CD4-positive, alpha-beta T cell treated with Interleukin-4 for 1 hour (primary cell): ENCODE measurements at places on chromosomes 7 and 10.

DNA sequence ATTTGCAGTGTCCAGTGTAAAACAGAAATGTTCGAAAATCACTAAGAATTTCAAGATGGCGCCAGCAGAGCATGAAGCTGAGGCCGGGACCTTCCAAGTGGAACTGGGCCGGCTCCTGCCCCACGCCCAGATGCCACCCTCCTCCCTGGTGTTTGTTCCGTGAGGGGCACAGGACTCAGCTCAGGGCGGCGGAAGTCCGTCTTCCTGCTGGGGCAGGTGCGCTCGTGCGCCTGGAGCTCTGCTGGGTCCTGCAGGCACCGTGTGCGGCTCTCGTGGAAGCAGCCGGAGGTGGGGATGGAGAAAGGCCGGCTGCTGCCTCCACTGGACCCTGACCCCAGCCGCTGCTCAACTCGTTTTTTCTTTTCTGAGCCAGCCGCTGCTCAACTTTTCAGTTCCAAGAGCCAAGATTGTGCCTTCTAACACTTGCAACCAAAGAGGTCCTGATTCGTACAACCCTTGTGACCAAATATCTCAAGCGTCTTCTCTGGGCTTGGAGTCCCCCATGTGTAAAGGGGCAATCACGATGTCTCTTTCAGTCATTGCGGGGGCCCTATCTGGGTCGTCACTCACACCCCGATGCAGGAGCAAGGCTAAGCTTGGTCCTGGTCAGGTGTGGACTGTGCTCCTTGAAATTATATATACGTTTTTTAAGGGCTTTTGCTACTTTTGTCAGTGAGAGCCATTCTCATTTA, 334.4 kb downstream of the ADARB2 start:
- no peak for DNase-seq

DNA sequence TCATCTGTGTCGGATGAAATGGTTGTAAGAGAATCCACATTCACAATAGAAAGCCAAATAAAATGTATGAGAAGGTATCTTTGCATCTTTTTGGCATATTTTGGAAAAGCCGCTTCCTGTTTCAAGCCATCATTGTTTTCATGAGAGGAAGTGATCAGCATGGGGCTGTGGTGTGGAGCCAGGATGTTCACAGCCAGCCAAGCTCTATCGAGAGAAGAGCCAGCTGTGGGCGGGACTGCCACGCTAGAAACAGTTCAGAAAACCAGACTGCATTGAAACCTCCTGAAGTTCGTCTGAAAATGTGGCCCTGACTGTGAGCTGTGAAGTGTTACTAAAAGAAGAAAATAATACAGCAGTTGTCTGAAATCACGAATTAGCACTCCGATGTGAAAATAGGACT, 21.2 kb upstream of the NPS start:
- no peak for DNase-seq

DNA sequence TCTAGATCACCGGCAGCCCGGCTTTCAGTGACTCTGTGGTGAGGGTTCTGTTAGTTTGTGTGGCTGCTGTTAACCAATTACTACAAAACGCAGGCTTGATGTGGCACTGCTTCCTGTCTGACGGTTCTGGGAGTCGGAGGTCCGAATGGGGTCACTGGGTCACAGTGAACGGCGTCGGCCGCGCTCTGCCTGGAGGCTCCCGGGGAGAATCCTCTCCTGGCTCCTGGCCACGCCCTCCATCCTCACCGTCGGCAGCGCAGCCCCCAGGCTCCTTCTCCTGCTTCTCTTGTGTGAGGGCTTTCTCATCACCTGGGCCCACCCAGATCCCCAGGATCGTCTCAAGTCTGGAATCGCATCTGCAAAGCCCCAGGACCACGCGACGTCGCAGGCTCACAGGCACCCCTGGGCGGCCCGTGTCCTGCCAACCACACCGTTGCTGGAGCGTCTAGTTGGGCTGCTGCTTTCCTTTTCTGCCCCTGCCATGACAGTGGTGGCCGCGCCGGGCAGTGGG, 31.8 kb upstream of the NKX6-2 start:
- no peak for DNase-seq

DNA sequence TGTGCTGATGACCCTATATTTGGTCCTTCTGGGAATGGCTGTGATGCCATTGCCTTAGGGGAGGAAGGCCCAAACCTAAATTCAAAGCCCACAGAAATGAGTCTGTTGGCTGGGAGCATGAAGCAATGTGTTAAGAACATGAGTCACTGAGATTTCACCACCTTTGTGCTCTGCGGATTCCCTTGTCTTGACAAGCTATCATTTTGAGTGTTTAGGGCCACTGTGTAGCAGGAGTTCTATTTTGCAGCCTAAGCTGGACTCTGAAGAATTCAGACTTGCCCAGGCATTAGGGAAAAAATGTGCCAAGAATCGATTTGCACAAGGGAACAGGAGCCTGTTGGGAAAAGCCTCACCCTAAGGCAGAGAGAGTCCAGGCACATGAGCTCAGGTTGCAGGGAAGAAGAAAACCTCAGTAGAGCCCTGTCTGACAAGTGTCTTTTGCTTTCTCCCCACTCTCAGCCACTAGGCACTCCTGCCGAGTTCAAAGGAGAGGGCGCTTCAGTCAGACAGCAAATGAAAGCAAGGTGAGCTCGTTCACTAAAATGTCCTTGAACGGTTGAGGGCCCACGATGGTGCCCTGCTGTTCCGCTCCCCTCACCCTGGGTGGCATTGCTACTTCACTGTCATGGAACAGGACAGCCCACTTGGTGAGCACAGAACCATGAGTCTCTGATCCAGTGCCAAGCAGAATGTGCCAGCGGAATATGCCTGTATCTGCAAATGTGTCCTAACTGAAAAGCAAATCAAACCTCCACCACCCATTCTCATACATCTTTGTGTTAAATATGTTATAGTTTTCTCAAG, 93.6 kb downstream of the PRLHR start:
- DNase-seq: no peak

DNA sequence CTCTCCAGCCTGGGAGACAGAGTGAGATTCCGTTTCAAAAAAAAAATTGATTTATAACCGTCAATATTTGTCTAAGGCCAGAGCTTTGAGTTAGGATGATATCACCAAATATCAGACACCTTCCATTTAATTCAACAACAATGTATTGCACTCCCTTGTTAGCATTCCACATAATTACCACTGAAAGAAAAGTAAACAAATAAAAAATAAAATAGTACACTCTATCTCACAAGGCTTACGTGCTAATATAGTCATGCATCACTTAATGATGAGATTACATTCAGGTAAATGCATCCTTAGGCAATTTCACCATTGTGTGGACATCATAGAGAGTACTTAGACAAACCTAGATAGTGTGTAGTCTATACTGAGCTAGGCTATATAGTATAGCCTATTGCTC, 127.6 kb upstream of the RHOBTB1 start:
- no peak for DNase-seq

GRCh38 chr10:5775685-5776084, 37.5 kb downstream of the GDI2 start:
- peak; percentile 81 for DNase-seq

GRCh38 chr7:74454021-74454924, 567 bp downstream of the GTF2IRD1 start:
- DNase-seq: no peak

DNA sequence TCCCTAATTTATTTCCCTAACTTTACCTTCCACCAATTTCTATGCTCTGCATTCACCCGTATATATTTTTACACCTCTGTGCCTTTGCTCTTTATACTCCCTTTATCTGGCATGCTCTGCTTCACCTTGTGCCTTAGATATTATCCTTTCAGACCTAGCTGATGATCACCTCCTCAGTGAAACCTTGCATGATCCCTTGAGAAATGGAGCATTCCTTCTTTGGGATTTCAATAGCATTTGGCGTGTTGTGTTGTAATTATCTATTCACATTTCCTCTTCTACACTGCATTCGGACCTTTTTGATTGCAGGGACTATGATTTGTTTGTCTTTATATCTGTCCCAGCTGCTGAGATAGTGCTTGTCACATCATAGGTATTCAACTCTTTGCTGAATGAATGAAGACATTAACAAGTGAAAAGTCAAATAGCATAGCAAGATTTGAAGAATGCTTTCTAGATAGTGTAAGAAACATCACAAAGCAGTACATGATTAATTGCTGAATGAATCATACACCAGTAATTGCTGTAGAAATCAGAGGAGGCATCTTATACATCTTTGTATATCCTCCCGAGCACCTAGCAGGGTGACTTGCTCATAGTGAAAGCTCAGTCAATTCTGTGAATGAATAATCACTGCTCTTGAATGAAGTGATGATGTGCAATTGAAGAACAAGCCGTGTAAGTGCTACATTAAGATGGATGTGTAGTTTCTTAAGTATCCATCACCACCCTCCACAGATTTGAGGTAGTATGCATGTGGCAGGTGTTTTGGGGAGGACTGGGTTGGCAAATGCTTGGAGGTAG, 2.0 kb upstream of the TM9SF3 start:
- no peak for DNase-seq

GRCh38 chr7:147516391-147516790, 1074.2 kb upstream of the C7orf33 start:
- DNase-seq: no peak

DNA sequence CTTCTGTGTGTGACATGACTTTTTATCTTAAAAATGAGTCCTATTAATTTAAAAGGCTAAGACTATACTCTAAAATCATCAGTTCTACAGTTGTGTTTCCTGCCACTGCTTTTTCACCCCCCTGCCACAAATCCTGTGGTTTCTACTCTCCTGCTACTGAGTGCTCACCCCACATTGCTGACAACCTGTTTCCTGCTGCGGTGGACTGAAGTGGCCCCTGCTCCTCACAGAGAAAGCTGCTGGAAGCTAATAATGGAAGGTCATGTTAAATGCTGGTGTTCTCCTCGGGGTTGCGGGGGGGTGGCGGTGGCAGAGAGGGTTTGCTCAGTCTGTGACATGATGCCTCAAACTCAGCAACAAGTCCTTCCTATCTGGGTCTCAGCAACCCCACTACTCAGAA, 113.2 kb upstream of the INHBA start:
- peak; percentile 20 for DNase-seq

DNA sequence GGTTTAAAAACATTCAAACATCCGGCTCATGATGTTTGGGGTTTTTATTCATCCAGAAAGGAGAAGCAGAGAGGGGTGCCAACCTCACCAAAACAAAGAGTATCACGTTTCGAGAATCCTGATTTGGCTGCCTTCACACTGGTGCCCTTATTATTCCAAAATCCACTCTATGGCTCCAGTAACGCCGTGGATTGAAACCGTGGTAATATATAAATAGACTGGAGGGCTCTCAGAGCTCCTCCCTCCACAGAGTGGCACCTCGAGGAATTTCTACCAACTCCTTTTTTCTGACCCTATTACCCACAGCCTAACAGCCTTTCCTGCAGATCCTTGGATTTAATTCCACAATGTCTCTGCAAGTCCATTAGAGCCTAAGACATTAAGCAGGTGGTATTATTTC, 353.6 kb downstream of the CRPPA start:
- no peak for DNase-seq

GRCh38 chr7:55423891-55424290, 58.8 kb downstream of the LANCL2 start:
- DNase-seq: no peak

DNA sequence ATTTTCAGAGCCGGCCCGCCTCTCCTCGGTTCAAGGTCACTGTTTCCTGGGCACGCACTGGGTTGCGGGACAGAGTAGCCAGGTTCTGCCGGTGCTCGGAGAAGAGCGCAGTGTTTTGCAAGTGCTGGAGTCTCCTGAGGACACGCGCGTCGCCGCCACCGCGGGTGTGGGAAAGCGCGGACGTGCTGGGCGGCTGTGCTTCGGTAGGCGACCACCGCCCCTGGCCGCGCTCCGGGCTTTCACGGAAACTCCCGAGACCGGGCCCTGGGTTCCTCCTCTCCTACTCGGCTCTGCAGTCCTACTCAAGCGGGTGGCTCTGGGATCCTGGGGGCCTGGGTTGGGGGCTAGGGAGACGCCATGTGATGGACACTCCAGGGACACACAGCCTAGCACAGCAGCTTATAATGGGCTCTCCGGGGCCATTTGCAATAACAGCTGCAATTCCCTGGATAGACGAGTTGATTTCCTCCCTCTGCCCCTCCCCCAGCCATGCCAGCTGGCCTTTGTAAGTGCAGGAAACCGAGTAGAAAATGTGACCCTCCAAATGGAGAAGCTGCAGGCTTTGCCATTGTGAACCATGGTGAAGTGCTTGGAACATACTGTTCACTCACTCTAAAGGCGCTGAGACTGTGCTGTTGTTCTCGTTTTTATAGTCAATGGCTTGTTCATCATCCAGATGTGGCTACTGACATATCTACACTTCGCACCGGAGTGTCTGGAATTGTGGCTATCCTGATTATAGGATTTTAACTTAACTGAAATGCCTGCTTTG, 2.1 kb downstream of the FRAT1 start:
- no peak for DNase-seq

- DNase-seq: no peak
These were observed 5.2 kb upstream of the MYL10 start for GRCh38 chr7:101634196-101634717.

DNA sequence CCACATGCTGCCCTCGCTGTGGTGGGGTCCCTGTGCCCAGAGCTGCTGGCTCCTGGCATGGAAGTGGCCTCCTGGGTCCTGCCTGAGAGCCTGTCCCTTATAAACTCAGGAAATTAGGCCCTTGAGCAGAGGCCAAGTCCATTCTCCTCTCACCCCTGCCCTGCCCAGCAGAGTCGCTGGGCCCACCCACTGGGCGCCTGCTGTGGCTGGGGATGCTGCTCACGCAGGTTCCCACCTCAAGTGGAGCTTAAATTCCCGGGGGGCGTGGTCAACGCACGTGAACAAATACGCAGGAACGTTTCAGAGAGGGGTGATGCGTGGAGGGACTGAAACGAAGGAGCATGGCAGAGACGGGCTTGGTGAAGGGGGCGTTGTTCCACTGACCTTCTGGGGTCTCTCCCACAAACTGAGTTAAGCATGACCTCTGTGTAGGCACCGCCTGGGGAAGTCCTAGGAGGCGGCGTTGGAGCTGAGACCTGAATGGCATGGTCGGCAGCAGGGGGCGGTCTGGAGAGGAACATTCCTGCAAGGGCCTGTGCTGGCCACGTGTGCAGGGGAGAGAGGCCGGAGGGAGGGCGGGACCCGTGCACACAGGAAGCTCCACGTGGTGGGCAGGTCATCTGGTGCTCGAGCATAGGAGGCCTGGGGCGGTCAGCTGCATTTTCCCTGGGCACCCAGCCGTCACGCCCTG, 27.9 kb downstream of the FAM20C start:
- no peak for DNase-seq

- no peak for DNase-seq
These were observed 227.2 kb downstream of the PLXNA4 start for GRCh38 chr7:132349075-132349474.

- no peak for DNase-seq
These were observed 288.0 kb downstream of the PTPRN2 start for GRCh38 chr7:158299607-158300006.

DNA sequence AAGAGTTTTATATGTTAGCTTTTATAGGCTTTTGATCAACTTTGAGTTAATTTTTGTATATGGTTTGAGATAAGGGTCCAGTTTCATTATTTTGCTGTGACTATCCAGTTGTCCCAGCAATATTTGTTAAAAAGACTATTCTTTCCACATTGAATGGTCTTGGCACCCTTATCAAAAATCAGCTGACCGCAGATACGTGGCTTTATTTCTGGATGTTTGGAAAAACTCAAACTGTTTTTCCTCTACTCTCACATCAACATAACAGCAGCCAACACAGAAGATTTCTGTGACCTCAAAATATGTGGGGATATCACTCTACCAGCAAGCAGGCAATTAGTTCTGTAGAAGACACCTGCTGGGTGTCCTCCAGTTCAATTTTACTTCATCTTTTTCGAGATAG, 116.6 kb upstream of the GLCCI1 start:
- no peak for DNase-seq

GRCh38 chr7:128022631-128023532, 8.4 kb downstream of the LRRC4 start:
- no peak for DNase-seq

GRCh38 chr10:75431180-75432111, at the start of gene LRMDA:
Gene LRMDA, plus strand, starts transcription at chr10:75431624.
- no peak for DNase-seq

- DNase-seq: no peak
These were observed 151.8 kb downstream of the WNT2 start for GRCh38 chr7:117171106-117171505.
